CD14-positive monocyte (primary cell): ENCODE measurements at places on chromosomes 6 and 20.
A peak's percentile ranks its signal among the peaks of the same experiment; 100 is the strongest.

DNA sequence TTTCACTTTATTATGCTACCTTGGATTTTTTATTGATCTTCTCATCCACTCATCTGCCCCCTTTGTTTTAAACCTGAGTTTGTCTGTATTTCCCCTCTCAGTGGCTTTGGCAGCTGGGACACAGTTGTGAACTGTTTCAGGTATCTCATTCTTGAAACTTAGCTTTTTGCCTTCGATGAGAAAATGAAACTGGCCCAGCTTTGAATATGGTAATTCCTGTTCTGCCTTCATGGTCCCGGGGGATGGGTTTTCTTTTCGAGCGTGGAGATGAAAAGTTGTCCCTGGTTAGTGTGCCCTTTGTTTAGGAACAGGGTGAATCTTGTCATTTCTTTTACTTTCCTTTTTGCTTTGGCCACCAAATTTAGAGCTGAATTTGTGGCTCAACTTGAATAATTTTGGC lies 25.6 kb downstream of the DHX35 start:
- no peak for DNase-seq

DNA sequence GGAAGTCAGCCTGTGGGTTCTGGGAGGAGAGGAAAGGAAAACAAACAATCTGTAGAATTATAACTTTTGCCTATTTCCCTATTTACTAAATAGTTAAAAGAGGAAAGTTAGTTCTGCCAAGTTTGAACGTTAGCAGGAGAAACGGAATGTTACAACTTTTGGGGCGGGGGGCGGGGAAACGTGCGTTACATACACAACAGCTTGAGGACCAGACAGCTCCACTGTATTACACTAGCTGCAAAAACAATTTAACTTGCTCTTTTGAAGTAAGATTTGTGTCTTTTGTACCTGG lies 498 bp upstream of the PRDM1 start:
- no peak for DNase-seq

- DNase-seq: no peak
Observed at GRCh38 chr6:70370496-70370895, 42.8 kb upstream of the FAM135A start.

DNA sequence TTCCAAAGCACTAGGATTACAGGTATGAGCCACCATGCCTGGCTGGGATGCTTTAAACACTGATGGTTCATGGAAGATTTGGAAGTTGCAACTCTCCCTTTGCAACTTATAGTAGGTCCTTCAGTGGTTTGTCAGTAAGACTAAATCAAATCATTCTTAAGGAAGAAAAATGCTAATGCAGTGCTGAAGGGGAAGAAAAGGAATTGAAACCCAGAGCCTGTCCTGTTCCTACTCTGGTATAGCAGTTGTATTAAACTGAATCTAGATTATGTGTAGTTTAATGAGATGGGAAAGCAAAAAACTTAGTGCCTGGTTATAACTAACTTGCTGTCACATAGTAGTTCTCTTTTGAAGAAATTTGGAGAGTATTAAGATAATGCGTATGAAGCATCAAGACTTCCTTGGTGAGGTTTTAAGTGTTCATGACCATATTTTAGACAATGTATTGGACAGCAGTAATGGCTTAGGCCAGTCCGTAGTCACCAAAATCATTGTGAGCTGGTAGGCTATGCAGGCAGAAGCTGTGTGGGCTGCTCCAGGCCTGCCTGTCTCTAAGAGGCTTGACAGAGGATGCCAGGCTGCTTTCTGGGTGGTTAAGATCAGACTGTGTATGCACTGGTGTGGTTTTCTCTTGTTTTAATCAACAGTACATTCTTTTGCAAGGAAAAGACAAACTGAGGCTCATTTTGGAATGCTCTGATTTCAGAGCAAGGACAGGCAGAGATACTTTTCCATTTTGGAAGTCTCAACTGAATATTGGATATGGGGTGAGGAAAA lies 14.0 kb downstream of the PAQR8 start:
- DNase-seq: peak; percentile 15

GRCh38 chr6:136718476-136718875 lies 73.8 kb downstream of the MAP3K5 start:
- DNase-seq: no peak

DNA sequence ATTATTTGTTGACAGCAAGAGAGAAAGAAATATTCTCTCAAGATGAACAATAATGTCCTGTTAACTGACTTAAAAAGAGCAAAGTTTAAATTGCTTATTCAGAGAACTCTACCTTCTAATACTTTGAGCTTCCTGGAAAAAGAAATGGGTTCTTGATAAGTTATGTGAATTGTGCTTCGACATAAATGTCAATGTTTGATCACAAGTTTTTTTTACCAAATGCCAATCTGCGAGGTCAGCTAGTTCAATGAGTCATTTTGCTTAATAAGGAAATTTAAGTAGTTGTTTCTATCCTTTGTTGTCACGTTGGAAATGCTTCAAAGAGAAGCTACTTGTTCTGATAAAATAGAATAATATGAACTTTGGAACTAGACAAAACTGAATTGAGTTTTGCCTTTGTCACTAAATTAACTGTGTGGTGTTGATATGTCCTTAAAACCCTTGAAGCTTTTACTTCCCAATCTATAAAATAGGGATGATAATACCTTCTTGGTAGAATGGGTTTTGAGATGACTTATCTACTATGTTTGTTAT lies 642.1 kb upstream of the FLRT3 start:
- DNase-seq: no peak

DNA sequence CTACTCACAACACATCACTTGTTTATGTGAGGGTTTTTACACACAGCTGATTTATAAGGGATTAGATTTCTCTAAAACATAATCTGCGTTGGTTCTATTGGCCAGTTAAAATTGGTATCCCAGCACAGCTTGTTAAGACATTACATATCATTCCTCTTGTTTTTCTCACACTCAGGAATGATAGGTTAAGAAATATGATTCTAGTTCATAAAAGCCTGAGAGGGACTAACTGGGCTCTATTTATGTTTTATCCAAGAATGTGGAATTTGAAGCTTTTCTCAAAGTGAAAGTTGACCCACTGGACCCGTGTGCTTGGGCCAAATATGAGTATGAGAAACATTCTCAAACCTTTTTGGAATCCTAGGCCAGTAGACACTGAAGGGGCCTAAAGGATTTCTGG lies 117.3 kb downstream of the TMEM170B start:
- DNase-seq: no peak

DNA sequence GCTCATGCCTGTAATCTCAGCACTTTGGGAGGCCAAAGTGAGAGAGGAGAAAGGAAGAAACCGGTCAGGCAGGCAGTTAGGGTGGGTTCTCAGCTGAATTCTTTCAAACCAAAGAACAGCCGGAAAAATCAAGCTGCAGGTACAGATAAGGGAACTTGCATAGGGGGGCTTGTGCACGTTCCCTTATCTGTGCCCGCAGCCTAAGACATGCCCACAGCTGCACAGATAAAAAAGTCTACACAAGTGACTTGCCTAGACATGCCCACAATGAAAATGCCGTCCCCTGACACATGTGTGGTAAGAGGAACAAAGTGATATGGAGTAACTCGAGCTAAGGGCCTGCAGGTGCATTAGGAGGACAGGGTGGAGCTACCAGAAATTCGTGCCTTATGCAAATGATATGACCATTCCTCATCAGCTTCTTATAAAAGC lies 175.8 kb upstream of the SALL4 start:
- no peak for DNase-seq

GRCh38 chr6:74577619-74578018 lies 628.2 kb downstream of the COL12A1 start:
- no peak for DNase-seq

GRCh38 chr20:17562804-17563305 lies 7.0 kb upstream of the DSTN start:
- DNase-seq: no peak

DNA sequence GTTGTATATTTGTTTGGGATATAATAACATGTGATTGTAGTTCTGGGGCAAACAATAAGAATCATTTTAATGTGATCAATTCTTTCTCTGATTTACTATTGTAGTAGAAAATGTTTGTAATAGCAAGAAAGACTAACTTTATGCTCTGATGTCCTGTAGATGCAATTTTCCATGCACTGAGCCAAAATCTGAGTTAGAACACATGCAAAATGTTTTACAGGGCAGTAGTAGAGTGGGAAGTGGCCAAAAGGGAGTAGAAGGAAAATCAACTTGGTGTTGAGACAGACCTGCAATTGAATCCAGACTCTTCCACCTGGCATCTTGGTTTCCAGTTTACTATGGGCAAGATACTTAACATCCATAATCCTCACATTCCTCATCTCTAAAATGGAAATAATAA lies 93.5 kb upstream of the BMP5 start:
- DNase-seq: no peak

DNA sequence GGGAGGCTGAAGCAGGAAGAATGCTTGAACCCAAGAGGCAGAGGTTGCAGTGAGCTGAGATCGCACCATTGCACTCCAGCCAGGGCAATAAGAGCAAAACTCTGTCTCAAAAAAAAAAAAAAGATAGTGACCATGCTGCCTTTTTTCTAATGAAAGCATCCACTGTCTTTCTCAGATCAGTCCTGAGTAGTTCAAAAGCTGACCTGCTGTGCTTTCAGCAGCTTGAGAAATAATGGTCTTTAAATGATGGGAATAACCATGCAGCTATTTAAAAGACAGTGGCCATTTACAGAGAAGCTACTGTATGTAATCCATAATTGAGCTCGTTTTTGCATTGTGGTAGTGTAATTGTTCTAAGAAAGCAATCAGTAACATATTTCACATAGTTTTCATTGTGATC lies 36.1 kb downstream of the DSTN start:
- DNase-seq: no peak

DNA sequence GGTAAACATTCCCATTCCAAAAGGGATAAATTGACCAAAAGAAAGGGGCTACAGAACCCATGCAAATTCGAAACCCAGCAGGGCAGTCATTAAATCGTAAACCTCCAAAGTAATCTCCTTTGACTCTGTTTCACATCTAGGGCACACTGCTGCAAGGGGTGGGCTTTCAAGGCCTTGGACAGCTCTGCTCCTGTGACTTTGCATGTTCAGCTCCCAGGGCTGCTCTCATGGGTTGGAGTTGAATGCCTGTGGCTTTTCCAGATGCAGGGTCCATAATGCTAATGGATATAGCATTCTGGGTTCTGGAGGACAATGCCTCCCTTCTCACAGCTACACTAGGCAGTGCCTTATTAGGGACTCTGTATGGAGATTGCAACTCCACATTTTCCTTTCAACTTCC lies 211.9 kb upstream of the MANEA start:
- DNase-seq: no peak

DNA sequence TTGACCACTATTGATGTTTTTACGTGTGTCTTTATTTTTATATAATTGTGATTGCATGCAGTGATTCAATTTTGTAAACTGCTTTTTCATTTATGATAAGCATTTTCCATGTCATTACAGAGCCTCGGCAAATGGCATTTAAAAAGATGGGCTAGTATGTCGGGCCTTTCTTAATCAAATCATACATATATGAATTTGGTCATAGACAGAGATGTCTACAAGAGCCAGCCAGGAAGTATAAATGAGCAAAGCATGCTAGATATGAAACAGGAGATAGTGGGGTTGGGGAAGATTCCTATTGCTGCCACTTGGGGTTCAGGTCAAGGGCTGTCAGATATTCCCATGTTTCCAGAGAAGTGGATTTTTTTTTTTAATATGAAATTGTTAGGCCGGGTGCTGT lies 20.0 kb downstream of the KIF3B start:
- DNase-seq: no peak

GRCh38 chr6:46652603-46653438 lies at the start of the genes CYP39A1 and SLC25A27:
Gene CYP39A1, minus strand, starts transcription at chr6:46652818. Its CDS starts 236 bp downstream, at chr6:46652582.
Gene SLC25A27, plus strand, starts transcription at chr6:46652975. Its CDS starts 218 bp downstream, at chr6:46653193.
- peak; percentile 61 for DNase-seq

- DNase-seq: no peak
Observed at GRCh38 chr6:136793363-136793762, 1.1 kb upstream of the MAP3K5 start.

GRCh38 chr6:163331245-163331644 lies 83.3 kb upstream of the QKI start:
- DNase-seq: no peak

DNA sequence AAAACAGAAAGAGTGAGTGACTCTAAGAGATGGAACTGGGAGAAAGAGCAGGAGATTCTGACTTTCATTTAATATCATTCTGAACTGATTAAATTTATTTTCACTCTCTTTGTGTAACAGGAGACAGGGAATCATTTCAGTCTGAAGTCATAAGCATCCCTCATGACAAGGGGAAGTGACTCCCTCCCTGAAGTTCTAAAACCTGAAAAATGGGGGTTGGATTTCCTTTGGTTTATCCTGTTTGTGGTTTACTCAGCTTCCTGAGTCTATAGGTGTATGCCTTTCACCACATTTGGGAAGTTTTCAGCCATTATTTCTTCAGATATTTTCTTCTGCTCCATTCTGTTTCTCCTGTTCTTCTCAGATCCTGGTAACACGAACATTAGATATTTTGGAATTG lies 3.4 kb upstream of the FKBP1A start:
- no peak for DNase-seq

GRCh38 chr6:152142105-152142504 lies 334.6 kb downstream of the ESR1 start:
- DNase-seq: no peak

DNA sequence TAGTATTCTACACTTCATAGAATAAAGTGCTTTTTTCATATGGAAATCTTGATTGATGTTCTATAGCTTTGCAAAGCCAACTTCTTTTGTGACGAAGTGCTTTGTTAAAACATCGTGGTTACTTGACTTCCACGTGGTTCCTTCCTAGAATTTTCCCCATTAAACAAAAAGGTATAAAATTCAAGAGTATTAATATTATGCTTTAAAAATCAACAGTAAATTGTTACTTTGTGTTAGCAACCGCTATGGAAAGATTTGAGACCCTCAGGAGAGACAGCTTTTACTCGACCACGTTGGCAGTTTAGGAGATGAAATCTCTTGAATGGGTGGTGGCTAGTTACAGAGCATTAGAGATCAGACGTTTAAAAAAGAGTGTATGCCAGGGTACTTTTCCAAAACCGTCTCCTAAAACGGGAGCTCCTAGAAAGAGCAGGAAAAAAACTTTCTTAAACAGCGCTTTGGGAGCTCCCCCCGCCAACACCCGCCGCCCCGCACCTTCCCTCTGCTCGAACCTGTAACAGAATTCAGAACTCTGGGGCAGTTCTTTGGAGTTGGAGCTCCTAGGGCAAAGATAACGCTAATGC lies 920 bp downstream of the GJA1 start:
- no peak for DNase-seq

GRCh38 chr6:105045526-105045925 lies 88.6 kb downstream of the LIN28B start:
- no peak for DNase-seq

GRCh38 chr6:105591053-105591452 lies 188.2 kb upstream of the PREP start:
- DNase-seq: peak; percentile 83

- peak; percentile 94 for DNase-seq
Observed at GRCh38 chr6:31559958-31560696, 12.0 kb upstream of the LTA start.

DNA sequence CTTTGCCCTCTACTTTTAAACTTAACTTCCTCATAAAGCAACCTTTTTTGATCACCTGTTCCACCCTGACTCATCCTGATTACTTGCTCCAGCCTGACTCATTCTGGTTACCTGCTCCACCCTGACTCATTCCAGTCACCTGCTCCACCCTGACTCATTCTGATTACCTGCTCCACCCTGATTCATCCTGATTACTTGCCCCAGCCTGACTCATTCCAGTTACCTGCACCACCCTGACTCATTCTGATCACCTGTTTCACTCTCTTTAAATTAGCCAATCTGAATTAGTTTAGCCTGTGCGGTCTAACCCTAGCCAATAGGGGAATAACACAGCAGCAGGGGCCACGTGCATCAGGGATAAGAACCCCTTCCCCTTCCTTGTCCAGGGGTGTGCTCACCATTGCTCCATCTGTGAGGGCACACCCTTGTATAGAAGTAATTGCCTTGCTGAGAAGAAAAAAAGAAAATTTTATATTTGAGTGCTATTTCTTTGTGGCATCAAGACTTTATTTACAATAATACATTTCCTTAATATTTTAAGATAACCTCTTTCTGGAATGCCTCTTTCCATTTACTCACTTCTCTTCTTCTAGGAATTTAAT lies 17.9 kb downstream of the HLA-G start:
- no peak for DNase-seq
